Breast epithelium (tissue), 4 donors: ENCODE measurements at places on chromosomes 5 and 9. TPM values are rescaled to one million over a fixed set of nuclear protein-coding genes. Genes with fewer than 3 reads are reported as not detected.

DNA sequence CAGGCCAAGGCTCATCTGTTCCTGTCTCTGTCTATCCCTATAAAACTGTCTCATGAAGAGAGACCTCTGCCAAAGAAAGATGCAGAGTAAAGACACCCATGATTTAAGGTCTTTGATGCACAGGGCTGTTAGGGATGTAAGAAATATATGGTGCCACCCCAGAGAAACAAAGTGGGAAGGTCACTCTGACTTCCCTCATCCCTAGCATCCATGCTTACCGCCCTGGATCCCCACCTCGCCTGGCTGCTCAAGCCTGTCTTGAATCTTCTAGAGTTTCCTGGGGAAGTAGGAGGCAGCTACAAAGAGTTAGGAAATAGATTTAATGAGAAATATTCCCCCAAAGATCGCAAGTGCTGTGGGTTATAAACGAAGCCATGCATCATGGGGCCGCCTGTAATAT lies 349.2 kb downstream of the SLIT3 start:
- no peak overlapping the region for H3K4me3 ChIP-seq
- DNase-seq, result no peak
- no peaks in the 10 kb centered on the region for H3K4me1 ChIP-seq
- H3K27me3 ChIP-seq, result no peaks in the 10 kb centered on the region
- H3K36me3 ChIP-seq, result no peaks in the 10 kb centered on the region

- no peak overlapping the region for H3K4me3 ChIP-seq
- H3K4me1 ChIP-seq, result no peaks in the 10 kb centered on the region
- H3K27me3 ChIP-seq, result no peaks in the 10 kb centered on the region
- H3K36me3 ChIP-seq, result no peaks in the 10 kb centered on the region
Measured at GRCh38 chr5:37495210-37495609, 116.1 kb downstream of the WDR70 start.

DNA sequence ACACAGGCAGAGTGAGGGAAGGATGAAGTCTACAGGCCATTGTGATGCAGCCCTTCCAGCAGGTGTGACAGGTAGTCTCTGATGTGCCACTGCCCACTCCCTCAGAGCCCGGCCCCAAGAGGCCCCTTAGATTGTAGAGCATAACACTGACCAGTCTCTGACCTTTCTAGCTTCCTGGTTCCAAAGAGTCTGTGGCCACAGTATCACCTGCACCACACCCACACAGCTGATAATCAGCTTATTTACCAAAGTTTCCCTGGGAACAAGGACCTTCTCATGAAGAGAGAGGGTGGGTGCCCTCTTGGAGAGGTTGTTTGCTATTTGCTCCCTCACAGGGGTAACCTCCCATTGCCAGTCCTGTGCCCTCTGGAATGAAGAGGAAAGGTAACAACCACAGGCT lies 11.0 kb upstream of the ACER2 start:
- no peaks in the 10 kb centered on the region for H3K36me3 ChIP-seq
- H3K4me3 ChIP-seq, result no peak overlapping the region
- H3K27me3 ChIP-seq, result no peaks in the 10 kb centered on the region
- H3K4me1 ChIP-seq, result no peaks in the 10 kb centered on the region

DNA sequence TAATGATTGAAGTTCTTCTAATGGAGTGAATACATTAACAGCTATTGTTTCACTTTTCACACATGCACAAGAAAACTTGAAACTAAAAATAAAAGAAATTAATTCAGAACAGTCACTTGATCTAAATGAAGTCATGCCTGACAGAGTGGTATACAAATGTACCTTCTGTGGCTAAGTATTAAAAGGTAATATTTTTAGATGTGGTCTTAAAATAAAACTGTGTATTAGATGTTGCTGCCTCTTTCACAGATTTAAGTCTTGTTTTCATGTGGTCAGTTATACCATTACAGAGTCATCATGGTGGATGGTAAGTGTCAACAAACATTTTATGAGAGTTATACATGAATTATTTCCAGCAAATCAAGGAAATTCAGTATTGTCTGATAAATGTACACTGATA lies 47.0 kb downstream of the KIAA0825 start:
- no peaks in the 10 kb centered on the region for H3K36me3 ChIP-seq
- no peaks in the 10 kb centered on the region for H3K27me3 ChIP-seq
- H3K4me1 ChIP-seq, result no peaks in the 10 kb centered on the region

DNA sequence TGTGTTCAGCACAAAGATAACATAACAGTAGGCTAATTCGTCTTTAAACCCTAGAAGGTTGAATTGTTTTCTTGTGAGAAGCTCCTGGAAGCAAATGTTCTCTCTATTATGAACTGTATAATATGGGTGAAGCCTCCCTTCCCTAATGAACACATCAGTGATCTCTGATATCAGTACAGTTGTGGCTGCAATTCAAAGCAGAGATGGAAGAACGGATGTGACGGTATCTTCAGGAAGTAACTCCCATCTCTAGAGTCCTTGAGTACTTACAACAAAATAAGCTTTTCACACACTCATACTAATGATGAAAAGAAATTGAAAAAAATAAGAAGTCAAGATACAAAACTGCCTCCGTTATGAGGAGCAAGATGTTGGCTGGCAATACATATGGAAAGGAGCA lies 4.5 kb downstream of the HCN1 start:
- no peak overlapping the region for H3K4me3 ChIP-seq
- H3K36me3 ChIP-seq, result no peaks in the 10 kb centered on the region
- peaks cover 2% of the 10 kb centered on the region for H3K4me1 ChIP-seq
- H3K27me3 ChIP-seq, result peaks cover 44% of the 10 kb centered on the region
- no peak for DNase-seq
- no peak overlapping the region for H3K27ac ChIP-seq

Gene SOHLH1
- not detected for total RNA-seq

Gene SYNPO
- total RNA-seq, result 15.4 TPM

Gene UNC13B
- total RNA-seq, result 19.3 TPM

Gene ZNF367
- 1.8 TPM for total RNA-seq

Gene ANKRD20A1
- total RNA-seq, result 2.2 TPM

DNA sequence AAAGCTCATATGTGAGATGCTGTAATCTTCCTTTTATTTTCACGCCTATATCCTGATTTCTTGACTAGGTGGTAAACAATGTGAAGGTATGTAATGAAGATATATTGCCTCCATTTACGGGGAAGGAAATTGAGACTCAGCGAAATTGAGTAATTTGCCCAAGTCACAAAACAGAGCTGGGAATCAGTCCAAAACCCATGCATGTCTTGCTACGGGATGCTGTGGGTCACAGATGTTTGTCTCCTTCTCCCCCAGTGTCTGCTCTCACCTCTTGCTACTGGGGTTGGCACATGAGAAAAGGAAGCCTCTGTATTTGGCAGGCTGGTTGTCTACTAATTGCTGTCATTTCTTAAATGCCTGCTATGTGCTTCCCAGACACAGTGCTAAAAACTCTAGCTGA lies 53.7 kb upstream of the TEX48 start:
- no peaks in the 10 kb centered on the region for H3K27me3 ChIP-seq
- no peaks in the 10 kb centered on the region for H3K4me1 ChIP-seq
- DNase-seq, result no peak
- H3K36me3 ChIP-seq, result no peaks in the 10 kb centered on the region
- H3K27ac ChIP-seq, result no peak overlapping the region
- H3K4me3 ChIP-seq, result no peak overlapping the region

DNA sequence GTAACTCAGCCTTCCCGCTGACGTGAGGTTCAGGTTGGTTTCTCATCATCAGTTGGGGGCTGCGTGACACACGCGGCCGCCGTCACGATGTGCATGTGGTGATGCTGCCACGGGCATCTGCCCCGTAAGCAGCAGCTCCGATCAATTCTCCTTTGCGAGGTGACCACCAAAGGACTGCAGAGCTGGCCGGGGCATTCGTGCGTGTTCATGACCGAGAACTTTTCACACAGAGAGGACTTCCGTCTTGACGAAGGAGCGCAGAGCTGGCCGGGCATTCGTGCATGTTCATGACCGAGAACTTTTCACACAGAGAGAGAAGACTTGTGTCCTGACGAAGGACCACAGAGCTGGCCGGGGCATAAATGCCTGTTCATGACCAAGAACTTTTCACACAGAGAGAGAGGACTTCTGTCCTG lies 3.8 kb upstream of the LCN1 start:
- H3K36me3 ChIP-seq, result no peaks in the 10 kb centered on the region
- no peaks in the 10 kb centered on the region for H3K4me1 ChIP-seq
- no peaks in the 10 kb centered on the region for H3K27me3 ChIP-seq

DNA sequence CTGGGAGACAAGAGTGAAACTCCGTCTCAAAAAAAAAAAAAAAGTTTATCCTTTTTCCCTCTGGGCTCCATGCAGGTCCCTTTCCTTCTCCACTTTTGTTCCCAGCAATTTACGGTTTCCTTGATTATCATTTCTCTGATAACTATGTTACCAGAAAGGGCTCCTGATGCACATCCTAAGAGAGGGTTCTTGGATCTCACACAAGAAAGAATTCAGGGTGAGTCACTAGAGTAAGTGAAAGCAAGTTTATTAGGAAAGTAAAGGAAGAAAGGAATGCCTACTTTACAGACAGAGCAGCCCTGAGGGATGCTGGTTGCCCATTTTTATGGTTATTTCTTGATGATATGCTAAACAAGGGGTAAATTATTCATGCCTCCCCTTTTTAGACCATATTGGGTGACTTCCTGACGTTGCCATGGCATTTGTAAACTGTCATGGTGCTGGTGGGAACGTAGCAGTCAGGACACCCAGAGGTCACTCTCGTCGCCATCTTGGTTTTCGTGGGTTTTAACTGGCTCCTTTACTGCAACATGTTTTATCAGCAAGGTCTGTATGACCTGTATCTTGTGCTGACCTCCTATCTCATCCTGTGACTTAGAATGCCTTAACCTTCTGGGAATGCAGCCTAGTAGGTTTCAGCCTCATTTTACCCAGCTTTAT lies 13.5 kb upstream of the MELK start:
- no peak overlapping the region for H3K27ac ChIP-seq
- H3K27me3 ChIP-seq, result no peaks in the 10 kb centered on the region
- no peak overlapping the region for H3K4me3 ChIP-seq
- no peak for DNase-seq

Gene PDLIM4
- 102 TPM for total RNA-seq

DNA sequence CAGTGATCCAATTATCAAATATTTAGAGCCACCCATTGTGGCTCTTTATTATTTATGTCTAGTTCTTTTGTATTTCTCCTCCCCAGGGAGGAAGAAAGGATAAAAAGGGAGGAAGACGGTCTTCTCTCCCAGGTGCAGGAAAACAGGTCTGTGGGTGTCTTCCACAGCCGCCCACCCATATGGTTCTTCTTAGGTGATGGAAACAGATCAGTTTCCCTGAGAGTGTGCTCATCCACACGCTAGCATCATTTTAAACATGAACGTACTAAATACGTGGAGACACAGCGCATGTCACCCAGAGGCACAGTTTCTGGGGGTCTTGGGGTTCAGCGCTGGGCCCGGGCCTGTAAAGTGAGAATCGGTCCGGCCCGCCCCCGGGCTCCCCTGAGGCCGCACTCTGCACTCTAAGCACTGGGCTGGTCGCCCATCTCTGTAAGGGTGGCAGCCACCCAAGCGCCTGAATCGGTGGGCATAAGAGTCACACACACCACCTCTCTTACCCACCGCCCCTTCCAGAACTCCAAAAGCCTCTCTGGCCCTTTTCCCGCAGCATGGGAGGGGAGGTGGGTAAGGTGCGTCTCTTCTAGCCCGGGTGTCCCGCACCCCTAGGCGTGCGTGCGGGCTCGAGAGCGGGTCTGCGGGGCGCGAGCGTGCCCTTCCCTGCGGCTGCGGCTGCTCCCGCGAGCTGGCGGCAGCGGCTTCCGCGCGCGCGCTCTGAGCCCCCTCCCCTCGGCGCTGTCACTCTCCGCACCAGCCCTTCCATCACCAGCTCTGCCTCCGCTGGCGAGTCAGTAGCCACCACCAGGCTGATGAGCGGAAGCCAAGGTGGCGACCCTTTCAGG lies 1.3 kb downstream of the PTCH1 start:
- peak overlapping the region; percentile 75 for H3K4me3 ChIP-seq
- H3K27me3 ChIP-seq, result no peaks in the 10 kb centered on the region
- no peak for DNase-seq
- H3K36me3 ChIP-seq, result no peaks in the 10 kb centered on the region
- no peak overlapping the region for H3K27ac ChIP-seq

Gene GFI1B
- total RNA-seq, result not detected

DNA sequence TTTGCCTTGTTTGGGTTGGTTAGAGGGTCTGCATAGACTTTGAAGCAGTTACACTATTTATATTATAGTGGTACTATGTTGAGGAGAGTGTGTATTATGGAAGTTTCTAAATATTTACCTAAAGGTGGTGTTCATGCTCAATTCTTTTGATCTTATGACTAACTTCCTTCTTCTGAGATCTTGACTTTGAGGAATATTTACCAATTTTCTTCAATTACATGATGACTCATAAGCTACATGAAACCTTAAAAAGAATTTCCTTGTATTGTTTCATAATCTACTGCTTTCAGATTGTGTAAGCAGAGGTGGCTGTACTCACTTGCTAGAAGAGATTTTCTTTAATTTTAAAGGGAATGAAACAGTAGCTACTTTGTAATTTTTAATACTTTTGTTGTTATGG lies 276.1 kb downstream of the TAF11L14 start:
- H3K4me3 ChIP-seq, result no peak overlapping the region
- H3K36me3 ChIP-seq, result no peaks in the 10 kb centered on the region
- DNase-seq, result no peak
- no peaks in the 10 kb centered on the region for H3K27me3 ChIP-seq
- no peaks in the 10 kb centered on the region for H3K4me1 ChIP-seq

DNA sequence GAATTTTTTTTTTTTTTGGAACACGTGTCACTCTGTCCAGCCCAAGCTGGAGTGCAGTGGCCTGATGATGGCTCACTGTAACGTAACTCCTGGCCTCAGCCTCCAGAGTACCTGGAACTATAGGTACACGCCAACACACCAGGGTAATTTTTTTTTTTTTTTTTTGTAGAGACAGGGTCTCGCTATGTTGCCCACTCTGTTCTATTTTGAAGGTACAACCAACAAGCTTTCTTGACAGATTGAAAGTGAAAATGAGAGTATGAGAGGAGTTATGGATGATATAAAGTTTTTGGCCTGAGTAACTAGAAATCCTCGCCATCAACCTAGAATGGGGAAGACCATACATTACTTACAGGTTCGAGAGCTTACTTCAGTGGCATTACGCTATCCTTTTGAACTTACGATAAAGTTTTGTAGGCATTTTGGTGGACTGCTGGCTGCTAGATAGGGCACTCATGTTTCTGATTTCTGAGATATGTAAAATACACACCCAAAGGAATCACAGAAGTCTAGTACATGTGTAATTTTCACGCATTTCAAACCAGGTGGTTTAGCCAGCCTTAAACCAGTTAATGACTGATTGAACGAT lies 806 bp upstream of the CDC42SE2 start:
- H3K36me3 ChIP-seq, result no peaks in the 10 kb centered on the region
- no peak for DNase-seq
- H3K4me1 ChIP-seq, result no peaks in the 10 kb centered on the region
- H3K27me3 ChIP-seq, result no peaks in the 10 kb centered on the region
- peak overlapping the region; percentile 99 for H3K4me3 ChIP-seq

GRCh38 chr5:141521244-141521781 lies 32.4 kb downstream of the PCDHGC5 start:
- no peak overlapping the region for H3K4me3 ChIP-seq
- H3K27ac ChIP-seq, result peak overlapping the region; percentile 92
- no peaks in the 10 kb centered on the region for H3K27me3 ChIP-seq
- H3K4me1 ChIP-seq, result no peaks in the 10 kb centered on the region
- no peaks in the 10 kb centered on the region for H3K36me3 ChIP-seq
